ENCODE measurements at places on chromosomes 5 and 9.

- peaks cover 25% of the 10 kb centered on the region for H3K27me3 ChIP-seq
- DNase-seq, result no peak
- H3K36me3 ChIP-seq, result peaks cover 2% of the 10 kb centered on the region
- no peak overlapping the region for H3K4me3 ChIP-seq
- no peak overlapping the region for H3K27ac ChIP-seq
Observed at GRCh38 chr5:124655921-124656511, 90.4 kb downstream of the ZNF608 start.

DNA sequence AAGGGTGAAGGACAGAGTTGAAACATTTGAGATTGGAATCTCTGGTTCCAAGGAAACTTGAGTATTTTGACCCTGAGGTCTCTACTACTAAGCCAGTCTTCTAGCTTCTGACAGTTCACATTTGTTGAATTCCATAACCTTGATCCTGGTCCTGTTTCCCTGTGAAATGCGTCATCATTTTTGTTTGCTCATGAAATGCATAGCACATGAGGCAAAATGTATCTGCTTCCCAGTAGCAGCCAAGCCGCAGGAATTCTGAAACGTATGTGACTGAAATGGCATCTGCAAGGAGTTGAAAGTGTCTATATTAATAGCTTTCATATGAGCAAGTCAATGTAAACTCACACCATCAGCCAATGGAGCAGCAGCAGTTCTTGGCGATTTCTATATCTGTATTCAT, 307.9 kb downstream of the CSNK1G3 start:
- H3K27ac ChIP-seq, result no peak overlapping the region
- H3K4me3 ChIP-seq, result no peak overlapping the region
- no peak for DNase-seq
- H3K27me3 ChIP-seq, result no peaks in the 10 kb centered on the region
- no peaks in the 10 kb centered on the region for H3K36me3 ChIP-seq

DNA sequence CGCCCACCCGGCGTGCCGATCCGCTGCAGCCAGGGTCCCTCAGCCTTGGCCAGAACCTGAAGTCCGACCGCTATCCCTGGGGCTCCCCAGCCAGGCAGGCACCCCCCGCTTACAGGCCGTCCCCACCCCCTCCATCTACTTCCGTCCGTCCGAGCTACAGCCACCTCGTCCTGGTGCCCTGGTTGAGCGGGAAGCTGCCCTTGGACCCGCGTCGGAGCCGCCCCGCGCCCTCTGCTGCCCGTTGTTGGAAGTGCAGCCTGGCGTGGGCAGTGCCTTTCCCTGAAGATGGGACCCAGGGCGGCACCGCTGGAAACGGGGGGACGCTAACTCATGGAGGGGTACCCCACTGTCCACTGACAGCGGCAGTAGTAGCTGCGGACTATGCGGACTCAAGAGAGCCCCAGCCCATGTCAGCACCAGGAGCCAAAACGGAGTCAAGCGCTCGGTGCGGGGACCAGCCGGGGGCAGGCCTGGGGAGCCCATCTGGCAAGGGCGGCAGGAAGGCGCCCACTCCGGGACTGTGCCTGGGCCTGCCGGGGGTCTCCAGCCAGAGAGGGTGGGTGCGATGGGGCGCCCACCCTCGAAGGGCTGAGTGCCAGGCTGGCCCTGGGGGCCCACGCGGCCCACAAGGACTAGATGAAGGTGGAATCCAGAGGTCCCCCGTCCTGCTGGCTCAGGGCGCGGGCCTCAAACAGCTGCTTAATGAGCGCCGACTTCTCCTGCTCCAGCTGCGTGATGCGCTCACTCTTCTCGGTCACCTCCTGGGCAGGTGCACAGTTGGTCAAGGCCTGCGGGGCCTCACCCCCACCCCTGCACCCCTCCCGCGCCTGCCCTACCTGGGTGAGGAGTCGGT, 6.1 kb downstream of the SAPCD2 start:
- peaks cover 10% of the 10 kb centered on the region for H3K36me3 ChIP-seq
- H3K4me3 ChIP-seq, result no peak overlapping the region
- H3K27ac ChIP-seq, result no peak overlapping the region
- H3K4me1 ChIP-seq, result peaks cover 12% of the 10 kb centered on the region
- DNase-seq, result peak; percentile 56

- DNase-seq, result no peak
- no peaks in the 10 kb centered on the region for H3K4me1 ChIP-seq
- no peak overlapping the region for H3K4me3 ChIP-seq
- H3K27ac ChIP-seq, result no peak overlapping the region
- H3K27me3 ChIP-seq, result no peaks in the 10 kb centered on the region
Observed at GRCh38 chr5:89059274-89059673, 176.3 kb upstream of the MEF2C start.

DNA sequence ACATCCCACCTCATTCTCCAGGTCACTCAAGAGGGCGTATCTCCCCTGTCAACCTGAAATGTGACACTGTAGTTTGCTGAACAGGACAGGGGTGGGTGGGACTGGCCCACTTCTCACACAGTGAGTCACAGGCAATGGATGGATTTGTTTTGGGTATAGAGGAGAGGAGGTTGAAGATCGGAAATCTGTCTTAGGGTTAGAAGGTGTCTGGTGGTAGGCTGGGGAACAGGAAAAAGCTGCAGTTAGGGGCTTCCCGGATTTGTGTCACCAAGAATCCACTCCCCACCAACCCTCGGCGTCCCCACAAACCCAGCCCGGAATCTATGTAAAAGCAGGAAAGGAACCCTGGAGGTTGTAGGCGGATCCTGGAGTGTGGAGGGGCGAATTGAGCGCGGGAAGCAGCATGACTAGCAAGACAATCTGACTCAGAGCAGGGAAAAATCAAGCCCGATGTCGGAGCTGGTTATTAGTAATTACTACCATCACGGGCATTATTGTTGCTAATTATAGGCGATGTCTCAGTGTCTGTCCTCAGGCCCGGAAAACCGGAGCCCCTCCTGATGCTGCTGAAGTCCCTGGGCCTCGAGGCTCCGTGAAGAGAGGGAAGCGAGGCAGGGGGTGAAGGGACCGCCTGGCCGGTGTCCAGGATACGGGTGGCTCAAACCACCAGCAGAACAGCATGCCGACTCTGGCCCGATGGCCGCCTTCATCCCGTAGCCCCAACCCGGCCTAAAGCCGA, 1.7 kb upstream of the IRX1 start:
- H3K36me3 ChIP-seq, result peaks cover 3% of the 10 kb centered on the region
- H3K27me3 ChIP-seq, result peaks cover 68% of the 10 kb centered on the region
- no peak for DNase-seq
- H3K4me1 ChIP-seq, result no peaks in the 10 kb centered on the region
- peak overlapping the region; percentile 1 for H3K27ac ChIP-seq
- H3K4me3 ChIP-seq, result no peak overlapping the region

DNA sequence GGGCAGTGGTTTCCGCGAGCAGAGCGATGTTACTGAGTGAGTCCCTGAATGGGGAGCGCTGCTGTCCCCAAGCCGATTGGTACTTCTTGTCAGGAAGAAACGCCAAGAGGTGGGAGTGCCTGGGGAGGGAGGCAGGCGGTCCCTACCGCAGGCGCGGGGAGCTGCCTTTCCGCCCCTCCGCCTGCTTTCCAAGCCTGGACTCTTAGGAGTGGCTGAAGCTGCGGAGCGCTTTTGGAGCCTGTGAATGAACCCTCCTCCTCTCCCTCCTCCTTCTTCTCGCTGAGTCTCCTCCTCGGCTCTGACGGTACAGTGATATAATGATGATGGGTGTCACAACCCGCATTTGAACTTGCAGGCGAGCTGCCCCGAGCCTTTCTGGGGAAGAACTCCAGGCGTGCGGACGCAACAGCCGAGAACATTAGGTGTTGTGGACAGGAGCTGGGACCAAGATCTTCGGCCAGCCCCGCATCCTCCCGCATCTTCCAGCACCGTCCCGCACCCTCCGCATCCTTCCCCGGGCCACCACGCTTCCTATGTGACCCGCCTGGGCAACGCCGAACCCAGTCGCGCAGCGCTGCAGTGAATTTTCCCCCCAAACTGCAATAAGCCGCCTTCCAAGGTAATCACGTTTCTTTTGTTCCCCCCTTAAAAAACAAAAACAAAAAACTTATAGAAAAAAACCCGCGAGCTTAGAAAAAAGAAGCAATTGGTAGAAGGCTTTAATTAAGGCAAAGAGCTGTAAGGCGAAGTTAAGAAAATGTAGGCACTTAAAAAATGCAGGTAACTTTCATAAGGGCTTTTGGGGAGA, at the start of gene VCAN:
Gene VCAN (plus strand): TSS at position 340 of the 808 bp plus-strand sequence. CDS start 11,775 bp downstream, outside the sequence.
- H3K27me3 ChIP-seq, result peaks cover 89% of the 10 kb centered on the region
- peak within 1 kb of the TSS; percentile 78 for H3K4me3 ChIP-seq
- H3K36me3 ChIP-seq, result peaks cover 2% of the 10 kb centered on the region
- no peak for DNase-seq
- no peak within 1 kb of the TSS for H3K27ac ChIP-seq

- no peak for DNase-seq
- no peak overlapping the region for H3K27ac ChIP-seq
- H3K36me3 ChIP-seq, result no peaks in the 10 kb centered on the region
- no peak overlapping the region for H3K4me3 ChIP-seq
- H3K4me1 ChIP-seq, result no peaks in the 10 kb centered on the region
Observed at GRCh38 chr9:113912816-113913215, 36.7 kb downstream of the ZNF618 start.

- no peaks in the 10 kb centered on the region for H3K4me1 ChIP-seq
- H3K4me3 ChIP-seq, result no peak overlapping the region
- H3K36me3 ChIP-seq, result no peaks in the 10 kb centered on the region
- H3K27me3 ChIP-seq, result no peaks in the 10 kb centered on the region
- H3K27ac ChIP-seq, result no peak overlapping the region
- DNase-seq, result no peak
Observed at GRCh38 chr5:4977416-4978110, 162.6 kb upstream of the ADAMTS16 start.

DNA sequence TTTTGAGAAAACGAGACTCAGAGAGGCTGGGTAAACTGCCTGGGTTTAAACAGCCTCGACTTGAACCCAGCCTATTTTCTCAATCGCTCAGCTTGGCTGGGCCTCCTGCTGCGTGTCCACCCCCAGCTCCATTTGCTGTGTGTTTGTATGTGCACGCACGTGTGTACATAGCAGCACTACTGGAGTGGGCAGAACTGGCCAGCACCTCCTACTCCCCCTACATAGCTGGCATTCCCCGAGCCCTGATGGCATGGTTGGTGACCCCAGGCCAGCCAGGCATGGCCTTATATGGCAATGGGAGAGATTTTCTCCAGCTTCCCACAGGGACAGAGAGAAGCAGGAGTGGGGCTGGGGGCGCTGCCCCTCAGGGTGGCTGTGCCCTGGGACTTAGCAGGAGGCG, 4.1 kb downstream of the AIF1L start:
- peaks cover 11% of the 10 kb centered on the region for H3K4me1 ChIP-seq
- H3K36me3 ChIP-seq, result no peaks in the 10 kb centered on the region
- H3K4me3 ChIP-seq, result no peak overlapping the region
- no peak overlapping the region for H3K27ac ChIP-seq
- DNase-seq, result no peak

- no peak for DNase-seq
- no peak overlapping the region for H3K4me3 ChIP-seq
- H3K36me3 ChIP-seq, result no peaks in the 10 kb centered on the region
- no peaks in the 10 kb centered on the region for H3K27me3 ChIP-seq
- H3K27ac ChIP-seq, result no peak overlapping the region
- H3K4me1 ChIP-seq, result no peaks in the 10 kb centered on the region
Observed at GRCh38 chr9:107358986-107359385, 75.9 kb downstream of the RAD23B start.

DNA sequence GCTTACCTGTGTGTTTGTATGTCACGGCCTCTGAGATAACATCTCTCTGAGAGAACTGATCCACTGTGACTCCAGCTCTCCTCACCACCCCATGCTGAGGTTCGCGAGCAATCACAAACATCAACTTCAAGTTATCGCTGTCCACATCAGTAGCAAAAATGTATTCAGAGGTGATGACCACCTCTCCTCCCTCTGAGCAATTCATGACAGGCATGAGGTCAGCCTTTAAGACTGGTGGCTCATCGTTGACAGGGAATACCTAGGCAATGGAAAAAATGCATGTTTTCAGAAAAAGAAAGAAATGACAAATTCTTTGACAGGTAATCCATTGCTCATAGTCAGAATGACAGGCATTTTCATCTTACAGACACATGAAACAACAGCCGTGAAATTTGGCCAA, 90.3 kb upstream of the CER1 start:
- H3K4me3 ChIP-seq, result no peak overlapping the region
- no peak for DNase-seq
- no peaks in the 10 kb centered on the region for H3K4me1 ChIP-seq
- no peak overlapping the region for H3K27ac ChIP-seq
- H3K36me3 ChIP-seq, result no peaks in the 10 kb centered on the region

DNA sequence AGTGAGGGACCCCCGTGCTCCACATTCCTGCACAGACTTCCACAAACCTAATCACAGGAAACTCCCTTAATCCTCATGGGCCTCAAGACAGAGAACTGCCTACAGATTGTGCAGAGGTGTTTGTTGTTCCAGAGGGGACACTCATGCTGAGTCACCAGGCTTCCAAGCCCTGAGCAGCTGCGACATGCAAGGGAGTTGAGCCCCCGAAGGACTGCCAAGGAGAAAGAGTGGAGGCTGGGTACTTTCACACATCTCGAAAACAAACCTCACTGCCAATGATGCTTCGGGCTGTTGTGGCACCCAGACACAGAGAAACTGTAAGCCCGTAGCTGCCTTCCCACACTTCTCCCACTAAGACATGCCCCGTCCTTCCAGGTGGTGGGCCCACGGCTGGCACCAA, 480.8 kb downstream of the CDH12 start:
- no peak for DNase-seq
- no peaks in the 10 kb centered on the region for H3K36me3 ChIP-seq
- no peaks in the 10 kb centered on the region for H3K4me1 ChIP-seq
- H3K4me3 ChIP-seq, result no peak overlapping the region

- H3K27me3 ChIP-seq, result peaks cover 7% of the 10 kb centered on the region
- no peak for DNase-seq
- H3K27ac ChIP-seq, result no peak overlapping the region
- H3K4me1 ChIP-seq, result peaks cover 15% of the 10 kb centered on the region
Observed at GRCh38 chr9:137325124-137325523, 23.1 kb upstream of the NRARP start.

DNA sequence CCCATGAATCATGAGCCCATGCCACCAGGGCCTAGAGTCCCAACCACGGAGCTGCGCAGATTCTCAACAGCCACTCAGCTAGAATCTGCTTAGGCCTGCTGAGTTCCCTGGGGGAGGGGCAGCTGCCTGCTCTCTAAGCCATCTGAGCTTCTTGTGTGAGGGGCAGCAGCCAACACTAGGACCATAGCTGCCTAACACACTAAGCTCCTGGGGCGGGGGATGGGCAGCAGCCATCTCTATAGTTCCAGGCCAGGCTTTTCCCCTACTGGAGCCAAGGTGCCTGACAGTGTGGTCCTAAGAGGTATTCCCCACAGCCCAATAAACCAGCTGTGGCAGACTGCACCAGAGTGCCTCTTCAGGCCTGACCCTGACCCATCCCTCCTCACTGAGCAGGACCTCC, 255.9 kb upstream of the ACO1 start:
- H3K27ac ChIP-seq, result no peak overlapping the region
- no peaks in the 10 kb centered on the region for H3K4me1 ChIP-seq
- H3K36me3 ChIP-seq, result no peaks in the 10 kb centered on the region
- no peak for DNase-seq
- H3K27me3 ChIP-seq, result no peaks in the 10 kb centered on the region

DNA sequence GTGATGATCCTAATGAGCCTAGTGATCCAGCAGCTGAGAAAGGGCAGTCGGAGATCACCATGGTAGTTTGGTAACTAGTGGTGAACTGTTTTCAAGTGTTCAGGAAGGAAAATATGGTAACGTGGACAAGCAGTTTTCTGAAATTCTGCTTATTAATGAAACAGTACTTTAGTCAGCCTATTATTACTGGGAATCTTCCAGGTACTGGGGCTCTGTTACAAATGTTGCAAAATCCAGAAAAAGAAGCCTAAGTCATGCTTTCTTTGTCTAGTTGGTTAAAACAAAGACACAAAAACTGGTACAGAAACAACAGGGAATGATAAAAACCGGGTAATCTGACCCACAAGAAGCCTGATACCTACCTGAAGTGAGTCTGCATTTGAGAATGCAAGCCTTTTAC, 18.2 kb downstream of the TTC23L start:
- peaks cover 1% of the 10 kb centered on the region for H3K27me3 ChIP-seq
- no peaks in the 10 kb centered on the region for H3K36me3 ChIP-seq
- no peak for DNase-seq
- H3K4me1 ChIP-seq, result no peaks in the 10 kb centered on the region
- no peak overlapping the region for H3K4me3 ChIP-seq

Data from activated CD4-positive, alpha-beta T cell treated with anti-CD3 and anti-CD28 coated beads, Interleukin-2, amount 10 ng/mL, durations not matched to agents 7 days and 5 days (primary cell).